Kidney (tissue), 22 donors: ENCODE measurements at places on chromosomes 7 and 10. TPM values are rescaled to one million over a fixed set of nuclear protein-coding genes. Genes with fewer than 3 reads are reported as not detected.

DNA sequence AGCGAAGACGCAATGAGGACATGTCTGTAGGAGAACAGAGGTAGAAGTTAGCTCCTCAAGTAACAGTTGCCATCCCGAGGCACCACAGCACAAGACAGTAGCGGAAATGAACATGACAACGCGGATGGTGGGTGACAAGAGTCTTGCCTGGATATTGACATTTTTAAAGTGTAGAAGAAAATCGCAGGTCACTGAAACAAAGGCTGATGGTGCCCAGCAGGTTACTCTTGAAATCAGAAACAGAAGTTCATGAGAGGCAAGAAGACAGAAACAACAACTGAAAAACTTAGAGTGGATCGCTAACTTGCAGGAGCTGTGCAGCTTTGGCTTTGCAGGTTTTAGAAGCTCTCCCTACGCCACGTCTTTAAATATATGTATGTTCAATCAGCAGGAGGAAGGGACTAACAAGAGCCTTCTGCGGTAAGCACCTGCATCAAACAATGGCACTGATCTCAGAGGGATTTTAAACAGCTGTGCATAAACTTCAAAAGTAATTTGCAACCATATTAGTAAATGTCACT, 1.8 kb downstream of the PRKCQ start:
- DNase-seq: no peak

- no peak for DNase-seq
Measured at GRCh38 chr7:135441791-135442190, 68.1 kb downstream of the CNOT4 start.

GRCh38 chr10:52729271-52730104, 43.1 kb downstream of the MBL2 start:
- no peak for DNase-seq

Gene MMD2
- not detected for polyA plus RNA-seq

DNA sequence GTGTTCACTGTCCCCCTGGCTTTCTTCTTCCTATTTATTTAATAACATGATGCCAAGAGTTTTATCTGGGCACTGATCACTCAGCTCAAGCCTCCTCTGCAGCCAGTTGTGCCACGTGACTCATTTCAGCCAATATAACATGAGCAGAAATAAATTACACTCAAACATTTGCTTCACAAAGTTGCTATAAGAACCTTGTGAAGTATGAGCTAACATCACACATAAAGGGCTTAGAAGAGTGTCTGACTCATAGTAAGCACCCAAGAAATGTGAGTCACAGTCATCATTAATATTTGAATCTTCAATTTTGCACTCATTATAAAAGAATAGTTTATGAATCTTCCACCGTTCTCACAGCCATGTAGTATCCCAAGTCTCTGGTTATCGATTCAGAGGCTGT, 414.6 kb upstream of the NPVF start:
- no peak for DNase-seq

- DNase-seq: no peak
Measured at GRCh38 chr7:87027900-87028299, 31.6 kb downstream of the ELAPOR2 start.

DNA sequence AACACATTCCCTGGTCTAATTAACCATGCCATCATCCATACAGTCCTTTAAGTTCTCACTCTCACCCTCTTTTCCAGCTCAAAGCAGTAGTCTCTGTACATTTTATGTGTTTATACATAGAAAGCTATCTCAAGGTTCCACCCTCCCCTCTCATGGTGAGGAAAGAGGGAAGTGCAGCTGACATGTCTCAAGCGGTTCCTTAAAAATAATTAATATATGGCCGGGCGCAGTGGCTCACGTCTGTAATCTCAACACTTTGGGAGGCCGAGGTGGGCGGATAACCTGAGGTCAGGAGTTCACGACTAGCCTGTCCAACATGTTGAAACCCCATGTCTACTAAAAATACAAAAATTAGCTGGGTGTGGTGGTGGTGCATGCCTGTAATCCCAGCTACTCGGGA, 36.7 kb downstream of the ZC3HAV1 start:
- DNase-seq: no peak

GRCh38 chr10:131179361-131179760, 132.2 kb downstream of the TCERG1L start:
- no peak for DNase-seq

GRCh38 chr10:23558361-23558799, 119.5 kb downstream of the OTUD1 start:
- no peak for DNase-seq
